ENCODE measurements at places on chromosomes 4 and X.

DNA sequence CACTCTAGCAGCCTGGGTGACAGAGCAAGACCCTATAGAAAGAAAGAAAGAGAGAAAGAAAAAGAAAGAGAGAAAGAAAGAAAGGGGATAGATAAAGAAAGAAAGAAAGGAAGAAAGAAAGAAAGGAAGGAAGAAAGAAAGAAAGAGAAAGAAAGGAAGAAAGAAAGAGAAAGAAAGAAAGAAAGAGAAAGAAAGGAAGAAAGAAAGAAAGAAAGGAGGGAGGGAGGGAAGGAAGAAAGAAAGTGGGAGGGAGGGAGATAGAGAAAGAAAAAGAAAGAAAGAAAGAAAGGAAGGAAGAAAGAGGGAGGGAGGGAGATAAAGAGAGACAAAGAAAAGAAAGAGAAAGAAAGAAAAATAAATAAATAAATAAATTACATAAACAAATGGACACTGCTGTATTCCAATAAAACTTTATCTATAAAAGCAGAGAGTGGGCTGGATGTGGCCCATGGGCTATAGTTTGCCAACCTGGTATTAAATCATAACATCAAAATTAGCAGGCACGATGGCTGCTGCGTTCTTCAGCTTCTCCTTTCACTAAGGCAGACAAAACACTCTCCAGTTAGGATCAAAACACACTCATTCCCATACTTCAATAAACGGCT, 165.0 kb downstream of the ZNF674 start:
- DNase-seq = no peak

- DNase-seq = no peak
These were observed 372.6 kb upstream of the TECRL start for GRCh38 chr4:64781737-64782326.

- no peak for DNase-seq
These were observed 150.3 kb downstream of the PCDH7 start for GRCh38 chr4:30870513-30870912.

- no peak for DNase-seq
These were observed 115.7 kb downstream of the SLIT2 start for GRCh38 chr4:20367446-20367845.

- DNase-seq = no peak
These were observed 24.6 kb downstream of the NAP1L5 start for GRCh38 chr4:88672987-88673386.

- DNase-seq = no peak
These were observed 11.6 kb downstream of the ARHGAP24 start for GRCh38 chr4:85486425-85487086.
